Activated CD8-positive, alpha-beta T cell treated with anti-CD3 and anti-CD28 coated beads for 36 hours (primary cell): ENCODE measurements at places on chromosomes 2 and 18. TPM values are rescaled to one million over a fixed set of nuclear protein-coding genes. Genes with fewer than 3 reads are reported as not detected.

DNA sequence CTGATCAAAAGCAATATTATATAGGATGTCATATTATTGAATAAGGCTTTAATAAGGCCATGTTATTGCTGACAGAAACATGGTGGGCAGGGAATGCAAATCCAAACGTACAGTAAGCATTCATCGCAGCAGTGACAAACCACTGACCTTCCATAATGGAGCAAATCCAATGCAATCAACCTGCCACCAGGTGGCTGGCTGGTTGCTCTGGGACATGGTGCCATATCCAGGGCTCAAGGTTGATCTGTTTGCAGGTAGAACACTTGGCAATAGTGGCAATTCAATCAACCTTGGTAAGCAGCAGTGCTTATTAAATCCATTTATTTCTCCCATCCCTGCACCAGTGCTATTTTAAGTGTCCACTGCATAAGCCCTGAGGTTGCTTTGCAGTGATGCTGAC, 75.4 kb downstream of the CERKL start:
- H3K4me3 ChIP-seq = no peak overlapping the region
- H3K27me3 ChIP-seq = peaks cover 8% of the 10 kb centered on the region
- peak; percentile 3 for DNase-seq
- no peaks in the 10 kb centered on the region for H3K36me3 ChIP-seq

DNA sequence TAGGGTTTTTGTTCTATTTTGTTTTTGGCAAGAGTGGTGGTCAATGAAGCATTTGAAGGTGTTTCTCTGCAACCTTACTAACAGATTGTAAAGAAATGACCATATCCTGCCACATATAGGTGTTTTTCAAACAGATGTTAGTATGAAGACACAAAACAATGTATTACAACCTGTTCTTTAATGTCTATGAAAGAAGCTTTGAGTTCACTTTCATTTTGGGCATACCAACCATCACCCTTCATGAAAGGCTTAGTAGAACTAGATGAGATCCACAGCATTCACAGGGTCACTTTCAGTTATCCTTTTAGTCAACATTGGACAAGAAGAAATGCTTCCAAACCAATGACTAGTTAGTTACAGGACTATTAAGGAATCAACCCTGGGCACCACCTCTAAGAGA, 95.1 kb downstream of the EHBP1 start:
- DNase-seq = no peak
- peaks cover 28% of the 10 kb centered on the region for H3K4me1 ChIP-seq
- H3K27me3 ChIP-seq = no peaks in the 10 kb centered on the region
- H3K27ac ChIP-seq = no peak overlapping the region

The SEPTIN10 gene
- total RNA-seq = 0.86 TPM

The NFU1 gene
- total RNA-seq = 46.2 TPM

The CNGA3 gene
- not detected for total RNA-seq
